ENCODE measurements at places on chromosomes 11 and 22.

GRCh38 chr11:46649180-46649738 lies 31.9 kb downstream of the ATG13 start:
- DNase-seq = peak; percentile 79

- DNase-seq = no peak
Observed at GRCh38 chr11:68806931-68807844, 34.5 kb downstream of the CPT1A start.

DNA sequence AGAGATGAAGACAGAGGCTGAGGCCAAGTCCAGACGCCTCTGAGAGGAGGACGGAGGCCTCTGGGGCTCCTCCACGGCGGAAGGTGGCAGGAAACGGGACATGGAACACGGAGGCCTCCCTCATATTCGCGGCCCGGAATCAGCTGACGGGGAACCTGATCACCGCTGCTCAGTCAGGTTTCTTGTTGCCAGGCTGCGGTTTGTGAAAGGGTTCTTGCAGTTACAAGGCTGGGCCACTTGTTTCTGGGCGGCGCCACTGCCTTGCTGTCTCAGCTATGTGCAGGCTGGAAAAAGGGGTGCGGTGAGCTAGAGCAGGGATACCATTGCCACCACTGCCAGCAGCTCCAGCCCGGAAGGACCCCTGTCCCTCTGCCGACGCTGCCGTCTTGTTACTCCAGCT lies 10.0 kb upstream of the MMP1 start:
- no peak for DNase-seq

- DNase-seq = no peak
Observed at GRCh38 chr11:70569996-70570692, 171.8 kb downstream of the CTTN start.

- DNase-seq = no peak
Observed at GRCh38 chr22:49877642-49878041, 24.0 kb downstream of the ZBED4 start.

GRCh38 chr22:38959590-38959989 lies 2.2 kb downstream of the APOBEC3A start:
- no peak for DNase-seq

GRCh38 chr11:74311352-74311926 lies at the start of gene P4HA3:
TSS of gene P4HA3 (minus strand) at chr11:74311640. CDS start at chr11:74311611, 29 bp downstream.
- DNase-seq = no peak

DNA sequence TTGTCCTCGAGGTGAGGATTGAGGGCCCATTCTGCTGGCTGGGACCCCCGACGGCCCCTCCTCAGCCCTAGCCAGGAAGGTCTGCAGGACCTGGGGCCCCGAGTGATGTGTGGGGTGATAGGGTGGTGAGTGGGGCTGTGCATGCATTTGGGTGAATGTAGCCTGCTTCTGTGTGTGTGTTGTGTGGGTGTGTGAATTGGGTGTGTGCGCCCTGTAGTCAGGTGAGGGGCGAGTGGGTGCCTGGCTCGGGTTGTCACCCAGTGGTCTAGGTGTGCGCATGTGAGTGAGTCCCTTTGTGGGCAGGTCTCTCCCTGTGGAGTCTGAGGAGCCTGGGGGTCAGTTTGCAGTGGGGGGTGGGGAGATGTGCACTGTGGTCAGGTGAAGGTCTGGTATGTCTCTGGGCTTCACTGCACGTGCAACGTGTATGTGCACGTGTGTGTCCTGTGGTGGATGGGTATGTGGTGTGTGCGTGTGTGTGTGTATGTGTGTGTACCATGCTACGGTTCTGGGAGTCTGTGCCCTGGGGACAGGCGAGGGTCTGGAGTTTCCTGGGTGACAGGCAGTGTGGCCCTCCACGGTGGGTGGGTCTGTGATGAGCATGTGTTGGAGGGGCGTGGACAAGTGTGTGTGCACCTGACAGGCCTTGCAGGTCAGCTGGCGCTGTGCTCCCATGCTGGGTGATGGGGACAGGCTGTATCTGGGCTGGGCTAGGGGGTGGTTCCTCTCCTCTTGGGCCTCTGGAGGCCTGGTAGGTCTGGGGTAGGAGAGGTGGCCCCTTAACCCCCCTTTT lies 1.0 kb downstream of the TMEM151A start:
- no peak for DNase-seq

DNA sequence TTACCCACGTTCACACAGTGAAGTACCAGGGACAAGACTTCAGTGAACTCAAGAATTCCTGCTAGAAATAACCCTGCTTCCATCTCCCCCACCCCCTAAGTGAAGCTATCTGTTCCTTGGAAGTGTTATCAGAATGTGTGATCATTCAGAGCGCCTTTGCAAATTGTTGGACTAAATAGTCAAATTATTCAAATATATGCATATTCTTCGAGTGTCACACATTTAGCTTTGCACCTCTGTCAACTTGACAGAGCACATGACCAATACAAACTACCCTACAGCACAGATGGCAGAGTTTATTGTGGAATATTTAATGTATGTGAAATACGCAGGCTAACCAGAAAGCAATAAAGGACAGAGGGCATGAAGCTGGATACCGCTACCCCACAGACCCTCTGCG lies 2.6 kb upstream of the BDNF start:
- no peak for DNase-seq

- no peak for DNase-seq
Observed at GRCh38 chr11:112334381-112334780, 73.7 kb upstream of the PLET1 start.

GRCh38 chr11:88415495-88415894 lies 78.0 kb upstream of the CTSC start:
- no peak for DNase-seq

DNA sequence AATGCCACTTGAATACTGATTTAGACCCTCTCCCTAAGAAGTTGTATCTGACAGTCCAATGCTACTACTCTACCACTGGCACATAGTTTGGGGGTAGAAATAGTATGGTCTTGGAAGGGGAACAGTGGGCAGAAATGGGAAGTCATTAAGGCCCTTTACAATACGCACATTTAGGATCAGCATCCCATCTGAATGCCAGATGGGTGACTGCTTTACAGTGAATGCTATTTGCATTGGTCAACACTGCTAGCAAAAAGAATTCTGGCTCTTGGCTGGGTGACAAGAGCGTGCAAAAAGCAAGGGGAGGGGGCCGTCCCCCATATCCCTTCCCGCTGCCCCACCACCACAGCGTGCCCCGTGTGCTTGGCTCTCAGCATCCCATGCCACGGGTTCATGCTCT lies 104.7 kb upstream of the BID start:
- no peak for DNase-seq

DNA sequence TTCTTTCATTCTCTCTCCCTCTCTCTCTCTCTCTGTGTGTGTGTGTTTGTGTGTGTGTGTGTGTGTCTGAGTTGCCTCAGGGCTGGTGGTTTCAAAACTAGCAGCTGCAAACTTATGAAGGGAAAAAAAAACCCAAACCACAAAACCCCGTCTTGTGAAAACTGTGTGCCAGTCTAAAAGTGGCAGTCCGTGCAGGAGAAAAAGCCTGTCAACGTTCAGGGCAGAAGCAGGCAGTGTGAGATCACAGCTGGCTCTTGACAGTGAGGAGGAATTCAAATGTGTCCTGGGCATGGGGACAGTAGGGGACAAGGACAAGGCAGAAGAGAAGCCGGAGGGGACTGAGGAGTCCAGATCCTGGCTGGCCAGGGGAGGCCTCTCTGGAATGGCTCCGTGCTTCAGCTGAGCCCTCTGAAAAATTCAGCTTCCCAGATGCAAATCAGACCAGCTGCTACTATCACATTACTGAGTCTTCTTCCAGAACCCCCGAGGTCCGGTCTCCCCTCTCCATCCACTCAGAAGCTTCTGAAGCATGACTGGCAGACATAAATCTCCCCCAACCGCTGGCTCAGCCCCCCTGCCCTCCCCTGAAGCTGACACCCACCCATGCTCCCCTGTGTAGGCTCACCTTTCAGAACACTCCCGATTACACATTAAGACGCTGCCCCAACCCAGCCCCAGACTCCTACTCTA lies 31.9 kb downstream of the FLI1 start:
- no peak for DNase-seq

DNA sequence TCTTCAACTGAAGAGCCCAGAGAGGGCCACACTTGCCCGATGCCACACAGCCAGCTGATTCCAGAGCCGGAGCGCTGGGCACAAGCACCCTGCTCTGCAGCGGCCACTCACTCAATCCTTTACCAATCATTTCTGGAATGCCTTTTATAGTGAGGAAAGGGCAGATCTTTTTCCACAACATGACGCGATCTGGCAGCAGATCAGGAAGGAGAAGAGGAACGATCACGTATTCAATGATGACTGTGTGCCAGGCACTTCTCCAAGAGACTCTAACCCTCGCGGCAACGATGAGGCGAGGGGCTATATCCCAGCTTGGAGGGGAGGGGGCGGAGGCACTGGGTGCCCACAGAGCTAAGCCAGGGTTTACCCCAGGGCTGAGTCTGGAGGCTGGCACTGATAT lies 56.3 kb upstream of the TCF20 start:
- no peak for DNase-seq

DNA sequence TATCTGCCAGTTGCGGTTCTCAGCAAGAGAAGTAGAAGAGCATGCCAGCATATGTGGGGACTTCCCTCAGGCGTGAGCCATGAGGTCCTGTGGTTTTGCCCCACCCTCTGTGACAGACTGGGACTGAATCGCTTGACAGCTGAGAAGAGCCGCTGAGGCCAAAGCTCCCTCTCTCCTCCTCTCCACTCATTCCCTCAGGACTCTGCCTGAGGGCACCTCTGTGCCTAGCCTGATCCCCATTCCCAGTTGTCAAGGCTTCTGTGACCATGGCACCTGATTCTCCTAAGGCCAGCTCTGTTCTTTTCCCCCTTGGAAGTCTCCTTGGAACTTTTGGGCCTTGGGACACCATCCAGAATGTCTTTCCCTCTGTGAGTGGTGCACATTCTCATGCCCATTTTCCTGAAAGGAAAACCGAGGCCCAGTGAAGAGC lies 27.0 kb downstream of the ART5 start:
- no peak for DNase-seq

GRCh38 chr11:2813968-2814367 lies 71.6 kb downstream of the CDKN1C start:
- no peak for DNase-seq

- DNase-seq = no peak
Observed at GRCh38 chr22:19904174-19904856, 37.3 kb upstream of the COMT start.

DNA sequence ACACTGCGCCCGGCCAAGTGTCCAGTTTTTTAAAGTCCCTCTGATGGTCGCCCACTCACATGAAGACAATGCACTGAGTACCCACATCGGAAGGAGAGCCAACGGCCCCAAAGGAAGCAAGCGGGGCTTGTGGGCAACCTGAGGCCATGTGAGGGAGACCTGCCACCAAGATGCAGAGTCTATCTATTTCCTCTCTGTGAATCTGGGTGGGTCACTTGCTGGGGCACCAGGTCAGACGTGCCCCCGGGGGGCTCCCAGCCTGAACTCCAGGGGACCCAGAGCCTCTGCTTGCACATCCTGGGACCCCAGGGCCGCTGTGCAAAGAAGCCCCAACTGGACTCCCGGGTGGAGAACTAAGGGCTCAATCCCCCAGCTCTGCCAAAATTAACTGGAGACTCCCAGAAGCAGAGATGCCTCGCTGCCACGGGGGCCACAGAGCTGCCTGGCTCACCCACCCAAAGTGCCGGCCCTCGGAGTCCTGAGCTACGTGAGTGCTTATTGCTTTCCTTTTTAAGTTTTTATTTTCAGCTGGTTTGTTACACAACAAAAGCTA lies 106.4 kb downstream of the BRD1 start:
- DNase-seq = no peak

- DNase-seq = no peak
Observed at GRCh38 chr11:25038131-25038530, 541.3 kb downstream of the LUZP2 start.

DNA sequence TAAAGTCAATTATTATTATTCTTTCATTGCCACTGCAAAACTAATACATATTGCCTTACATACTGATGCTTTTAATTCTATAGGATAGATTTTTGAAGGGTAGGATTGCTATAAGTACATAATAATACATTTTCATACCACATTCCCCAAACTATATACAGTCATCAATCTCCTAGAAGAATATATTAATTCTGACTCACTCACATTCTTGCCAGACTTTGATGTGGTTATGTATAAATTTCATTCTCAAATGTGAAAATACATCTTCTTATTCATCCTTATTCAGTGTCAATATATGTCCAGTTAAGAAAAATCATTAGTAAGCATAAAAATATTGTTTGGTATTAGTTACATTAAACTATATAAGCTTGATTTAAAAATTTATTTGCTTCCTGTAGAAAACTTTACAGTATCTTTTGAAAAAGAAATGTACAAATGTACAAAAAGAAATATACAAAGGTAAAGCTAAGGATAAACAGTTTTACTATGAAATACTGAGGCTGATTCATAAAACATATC lies 458.8 kb upstream of the CNTN5 start:
- DNase-seq = no peak

- DNase-seq = no peak
Observed at GRCh38 chr11:29063630-29064361, 953.0 kb downstream of the KCNA4 start.

GRCh38 chr11:134541355-134541754 lies 129.3 kb upstream of the B3GAT1 start:
- no peak for DNase-seq

DNA sequence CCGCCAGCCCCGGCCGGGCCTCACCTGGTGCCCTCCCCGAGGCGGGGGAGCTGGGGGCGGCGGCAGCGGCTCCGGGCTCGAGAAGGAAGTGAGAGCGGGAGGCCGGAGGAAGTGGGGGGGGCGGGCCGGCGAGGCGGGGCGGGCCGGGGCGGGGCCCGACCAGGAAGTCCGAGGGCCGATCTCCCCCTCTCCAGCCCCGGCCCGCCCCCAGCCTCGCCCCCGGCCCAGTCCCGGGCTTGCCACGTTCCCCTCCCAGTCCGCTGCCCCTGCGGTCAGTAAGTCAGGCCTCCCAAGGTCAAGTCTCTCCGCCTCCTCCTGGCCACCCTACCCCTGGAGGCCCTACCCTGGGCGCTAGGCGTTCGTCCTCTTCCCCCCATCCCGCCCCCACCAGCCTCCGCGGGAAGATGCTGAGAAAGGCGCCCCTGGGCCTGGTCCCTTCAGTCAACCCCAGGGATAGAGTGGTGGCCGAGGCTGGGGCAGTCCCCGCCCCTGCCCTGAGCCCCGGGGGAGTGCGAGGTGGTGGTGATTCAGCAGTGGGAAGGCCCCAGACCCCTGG lies at the start of gene RHOG:
TSS of gene RHOG (minus strand) at position 90 of the 556 bp plus-strand sequence. CDS start 12,821 bp downstream, outside the sequence.
- DNase-seq = peak; percentile 79

DNA sequence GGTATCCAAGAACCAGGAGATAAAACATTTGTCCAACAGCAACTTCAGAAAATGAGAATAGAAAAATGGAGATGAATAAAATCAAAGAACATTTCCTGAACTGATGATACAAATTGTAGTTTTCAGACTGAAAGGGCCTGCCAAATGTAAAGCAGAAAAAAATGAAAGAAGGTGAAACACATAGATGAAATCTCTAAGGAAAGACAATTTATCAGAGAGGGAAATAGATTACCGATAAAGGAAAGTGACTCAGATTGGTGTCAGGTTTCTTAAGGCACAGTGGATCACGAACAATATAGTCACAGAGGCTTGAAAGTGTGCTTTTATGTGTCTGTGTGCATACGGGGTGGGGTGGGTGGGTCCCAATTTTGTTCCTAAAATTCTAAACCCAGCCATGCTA lies 4.1 kb upstream of the STT3A start:
- DNase-seq = no peak

GRCh38 chr11:120039039-120039438 lies 98.9 kb downstream of the TRIM29 start:
- DNase-seq = no peak
